ENCODE measurements at places on chromosomes 16 and 17.

DNA sequence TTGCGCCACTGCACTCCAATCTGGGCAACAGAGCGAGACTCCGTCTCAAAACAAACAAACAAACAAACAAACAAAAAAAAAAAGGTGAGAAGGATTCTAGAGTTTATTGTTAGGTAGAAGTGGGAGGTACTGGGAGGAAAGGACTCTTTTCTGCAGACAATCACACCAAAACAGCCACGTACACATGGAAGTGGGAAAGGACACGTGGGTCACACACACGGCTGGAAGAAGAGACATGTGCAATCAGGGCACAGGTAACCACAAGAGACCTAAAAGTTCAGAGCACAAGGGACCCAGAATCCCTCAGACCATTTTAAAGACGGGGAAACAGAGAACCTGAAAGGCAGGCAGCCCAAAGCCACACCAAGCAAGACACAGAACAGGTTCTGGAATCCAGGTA, 20.5 kb downstream of the XYLT1 start:
- no peak for DNase-seq

DNA sequence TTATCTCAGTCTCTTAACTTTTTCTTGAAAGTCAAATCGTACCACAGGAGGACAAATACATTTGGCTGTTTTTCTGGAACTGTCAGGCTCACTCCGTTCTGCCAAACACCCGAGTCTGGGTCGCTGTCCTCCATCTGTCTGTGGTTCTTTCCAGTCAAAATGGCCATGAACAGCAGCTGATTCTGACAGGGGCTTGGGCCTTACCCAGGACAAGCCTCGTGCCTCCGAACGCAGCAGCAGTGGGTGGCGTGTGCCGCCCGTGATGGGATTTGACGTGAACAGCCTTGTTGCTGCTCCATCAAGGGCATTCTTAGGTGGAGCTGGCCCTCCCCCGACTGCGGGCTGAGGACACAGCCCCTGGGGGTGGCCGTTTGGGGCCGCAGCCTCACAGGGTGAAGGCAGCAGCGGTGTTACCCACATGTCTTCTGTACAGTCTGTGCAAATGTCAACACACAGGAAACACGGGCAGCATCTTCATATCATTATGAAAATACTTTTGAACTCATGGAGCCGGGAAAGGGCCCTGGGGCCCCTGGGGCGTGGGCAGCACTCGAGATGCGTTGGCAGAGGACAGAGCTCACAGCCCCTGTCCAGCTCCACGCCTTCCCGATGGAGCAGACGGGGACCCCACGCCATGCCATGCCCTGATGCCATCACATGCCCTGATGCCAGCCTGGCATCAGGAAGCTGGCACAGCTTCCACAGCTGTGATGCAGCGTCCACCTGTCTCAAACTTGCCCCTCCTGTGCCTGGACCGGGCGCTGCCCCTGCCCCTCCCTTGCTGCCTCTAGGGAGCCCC, 8.6 kb upstream of the ACSF3 start:
- no peak for DNase-seq

DNA sequence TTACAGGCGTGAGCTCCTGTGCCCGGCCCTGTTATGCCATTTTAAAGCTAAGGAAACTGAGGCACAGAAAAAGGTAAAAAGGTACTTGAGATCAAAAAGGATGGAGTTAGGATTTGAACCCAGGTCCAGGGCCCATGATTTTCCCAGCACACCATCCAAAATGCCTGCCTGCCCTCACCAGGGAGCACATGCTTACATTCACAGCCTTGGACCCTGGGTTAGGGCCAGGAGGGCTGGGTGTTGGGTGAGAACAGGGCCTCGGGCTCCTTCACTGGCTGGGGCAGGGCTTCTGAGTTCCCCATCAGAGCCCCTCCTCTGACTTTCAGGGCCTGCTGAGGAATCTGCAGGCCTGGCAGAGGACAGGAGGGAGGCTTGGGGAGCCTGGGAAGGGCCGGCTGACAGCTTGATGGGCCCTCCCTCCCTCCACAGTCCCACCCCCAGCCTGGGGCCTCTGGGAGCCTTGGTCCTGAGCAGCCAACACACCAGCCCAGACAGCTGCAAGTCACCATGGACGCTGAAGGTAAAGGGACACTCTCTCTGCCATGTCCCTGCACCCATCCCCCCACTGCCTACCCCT, at the start of gene QPRT:
QPRT (plus strand) TSS at position 490 of the 577 bp plus-strand sequence; CDS start at position 508, 18 bp downstream.
- no peak for DNase-seq

GRCh38 chr17:27622986-27623385, 8.0 kb upstream of the LGALS9 start:
- no peak for DNase-seq

GRCh38 chr16:578870-579405, 9.2 kb downstream of the PIGQ start:
- DNase-seq: peak; percentile 36

- no peak for DNase-seq
These were observed 149.6 kb upstream of the GNAO1 start for GRCh38 chr16:56041556-56042140.

DNA sequence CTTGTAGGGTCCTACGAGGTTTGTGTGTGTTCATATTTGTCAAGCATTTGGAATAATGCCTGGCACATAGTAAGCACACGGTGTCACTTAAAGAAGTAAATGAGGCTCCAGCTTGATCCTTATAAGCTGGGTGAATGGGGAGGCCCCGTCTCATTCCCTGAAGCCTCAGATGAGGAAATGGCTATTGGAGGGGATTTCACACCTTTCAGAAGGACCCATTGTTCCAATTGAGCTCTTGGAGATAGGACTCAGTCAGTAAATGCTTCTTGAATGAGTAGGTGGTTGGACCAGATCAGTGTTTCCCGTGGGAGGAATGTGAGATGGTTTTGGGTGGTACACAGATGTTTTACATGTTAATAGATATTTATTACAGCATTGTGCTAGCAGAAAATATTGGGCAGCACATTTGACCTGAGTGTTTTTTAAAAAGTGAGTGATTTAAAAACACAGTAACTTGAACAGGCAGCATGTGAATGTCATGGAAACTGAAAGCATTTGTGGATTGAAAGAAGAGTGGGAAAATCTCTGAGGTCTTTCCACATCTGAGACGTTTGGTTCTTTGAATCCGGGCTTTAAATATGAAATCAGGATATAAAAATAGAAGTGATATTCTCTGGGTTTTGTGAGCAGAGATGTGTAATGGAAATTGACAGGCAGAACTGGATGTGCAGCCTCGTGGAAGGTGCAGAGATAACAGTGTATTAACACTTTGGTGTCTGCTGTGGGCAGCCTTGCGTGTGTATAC, 36.4 kb upstream of the ARHGAP17 start:
- DNase-seq: no peak

DNA sequence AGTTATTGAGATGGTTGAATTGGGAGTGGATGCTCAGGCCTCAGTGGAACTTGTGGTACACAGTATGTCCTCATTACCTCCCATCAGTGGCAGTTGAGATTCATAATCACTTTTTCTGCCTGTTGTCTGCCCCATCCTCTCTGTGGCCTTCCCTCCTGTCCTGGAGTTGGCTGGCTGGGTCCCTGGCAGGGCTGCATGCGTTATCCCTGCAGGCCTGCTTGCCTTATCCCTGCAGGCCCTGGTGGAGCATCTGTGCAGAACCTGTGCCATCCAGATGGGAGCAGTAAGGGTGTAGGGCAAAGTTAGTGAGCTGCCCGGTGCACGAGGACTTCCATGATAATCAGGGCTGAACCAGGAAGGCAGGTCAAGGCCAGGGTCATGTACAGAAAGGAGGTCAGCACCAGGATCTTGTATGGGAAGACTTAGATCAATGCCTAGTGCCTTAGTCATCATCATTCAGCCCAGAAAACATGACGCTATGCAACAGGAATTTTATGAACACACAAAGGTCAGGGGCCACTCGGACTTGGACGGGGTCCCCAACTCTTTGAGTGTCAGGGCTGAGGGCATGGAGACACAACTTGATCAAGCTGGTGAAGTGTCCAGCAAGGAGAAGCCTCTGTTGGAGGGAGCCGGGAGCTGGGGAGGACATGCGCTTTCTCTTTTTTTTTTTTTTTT, 47.2 kb downstream of the ABCC1 start:
- no peak for DNase-seq

DNA sequence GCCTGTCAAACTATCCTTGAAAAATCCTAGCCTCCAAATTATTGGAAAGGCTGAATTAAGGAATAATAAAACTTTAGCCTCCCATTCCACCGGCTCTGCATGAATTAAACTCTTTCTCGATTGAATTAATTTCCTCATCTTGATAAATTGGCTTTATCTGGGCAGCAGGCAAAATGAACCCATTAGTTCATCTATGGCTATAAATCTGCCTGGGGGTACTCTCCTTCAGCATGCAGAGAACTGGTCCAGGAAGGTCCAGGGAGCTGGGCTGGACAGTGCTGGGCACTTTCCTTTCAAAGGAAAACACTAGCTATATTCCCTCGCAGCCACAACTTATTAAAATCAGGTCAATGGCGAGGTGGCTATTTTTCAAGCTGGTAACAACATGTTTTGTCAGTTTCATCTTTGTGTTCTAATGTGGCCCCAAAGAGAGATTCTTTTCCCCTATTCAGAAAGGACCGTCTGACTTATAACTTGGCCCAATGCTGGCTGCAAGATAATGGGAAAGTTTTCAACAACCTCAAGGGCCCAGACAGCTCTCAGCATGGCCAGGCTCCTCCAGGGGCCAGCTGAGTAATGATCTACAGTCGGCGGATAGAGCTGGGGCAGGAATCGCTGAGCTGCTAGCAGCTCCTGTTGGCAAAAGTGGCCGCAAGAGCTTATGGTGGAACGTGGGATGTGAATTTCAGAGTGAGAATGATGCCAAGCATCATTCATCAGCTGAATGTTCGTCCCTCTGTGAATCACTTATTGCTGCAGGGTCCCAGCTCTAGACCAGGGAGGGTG, 326.9 kb downstream of the SLC39A11 start:
- DNase-seq: no peak

GRCh38 chr16:5619304-5619703, 521.7 kb upstream of the EEF2KMT start:
- DNase-seq: no peak

DNA sequence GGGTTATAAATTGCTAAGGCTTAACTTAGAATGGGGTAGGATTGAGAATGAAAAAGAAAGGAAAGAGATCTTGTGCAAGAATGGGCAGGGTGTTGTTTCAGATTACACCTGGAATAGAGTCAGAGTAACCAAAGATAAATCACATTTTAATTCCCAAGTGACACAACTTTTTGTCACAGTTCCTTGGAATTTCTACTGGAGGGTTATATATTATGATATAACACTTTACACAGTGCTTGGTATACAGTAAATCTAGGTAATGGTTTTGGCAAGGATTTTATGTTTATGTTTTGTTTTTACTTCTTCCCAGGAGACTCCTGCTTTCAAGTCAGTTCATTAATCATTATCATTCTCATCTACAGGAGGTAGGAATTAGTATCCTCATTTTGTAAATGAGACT, 115.7 kb upstream of the KCNJ16 start:
- no peak for DNase-seq

DNA sequence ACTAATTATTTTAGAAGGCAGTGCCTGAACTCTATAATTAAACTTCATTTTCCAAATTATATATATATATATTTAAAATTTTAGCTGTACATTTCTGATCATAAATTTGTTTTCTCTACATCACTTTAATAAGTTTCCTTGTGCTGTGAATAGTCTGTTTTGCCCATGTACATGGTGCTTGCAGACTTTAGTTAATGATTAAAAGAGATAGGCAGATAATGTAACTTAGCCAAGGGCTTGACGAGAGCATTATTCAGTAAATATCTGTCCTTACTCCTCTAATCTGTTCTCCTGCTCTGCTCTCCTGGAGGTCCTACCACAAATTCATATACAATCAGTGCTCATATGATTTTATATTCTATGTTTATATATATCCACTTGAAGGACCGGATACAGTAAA, 595.2 kb upstream of the KIF2B start:
- DNase-seq: no peak

DNA sequence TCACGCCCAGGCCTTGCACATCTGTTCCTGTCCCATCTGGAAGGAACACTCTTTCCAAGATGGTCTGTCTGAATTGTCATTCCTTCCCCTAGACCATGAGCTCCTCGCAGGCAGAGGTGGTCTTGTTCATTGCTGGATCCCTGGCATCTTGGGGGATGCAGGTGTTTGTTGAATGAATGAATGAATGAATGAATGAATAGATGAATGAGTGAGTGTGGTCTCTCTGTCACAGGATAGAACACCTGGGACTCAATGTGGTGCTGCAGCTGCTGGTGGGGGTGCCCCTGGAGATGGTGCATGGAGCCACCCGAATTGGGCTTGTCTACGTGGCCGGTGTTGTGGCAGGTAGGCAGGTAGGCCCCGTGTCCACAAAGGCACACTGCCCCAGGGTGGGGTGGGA, 32.2 kb downstream of the RHBDL3 start:
- no peak for DNase-seq

- no peak for DNase-seq
These were observed at the start of gene NECAB2 for GRCh38 chr16:83967838-83968305. Gene NECAB2, plus strand, starts transcription at chr16:83968244. Its CDS starts 405 bp downstream, at chr16:83968649.

- DNase-seq: peak; percentile 78
These were observed 37.3 kb downstream of the SMG6 start for GRCh38 chr17:2266045-2266864.

GRCh38 chr16:14493791-14494190, 136.3 kb downstream of the PARN start:
- no peak for DNase-seq

DNA sequence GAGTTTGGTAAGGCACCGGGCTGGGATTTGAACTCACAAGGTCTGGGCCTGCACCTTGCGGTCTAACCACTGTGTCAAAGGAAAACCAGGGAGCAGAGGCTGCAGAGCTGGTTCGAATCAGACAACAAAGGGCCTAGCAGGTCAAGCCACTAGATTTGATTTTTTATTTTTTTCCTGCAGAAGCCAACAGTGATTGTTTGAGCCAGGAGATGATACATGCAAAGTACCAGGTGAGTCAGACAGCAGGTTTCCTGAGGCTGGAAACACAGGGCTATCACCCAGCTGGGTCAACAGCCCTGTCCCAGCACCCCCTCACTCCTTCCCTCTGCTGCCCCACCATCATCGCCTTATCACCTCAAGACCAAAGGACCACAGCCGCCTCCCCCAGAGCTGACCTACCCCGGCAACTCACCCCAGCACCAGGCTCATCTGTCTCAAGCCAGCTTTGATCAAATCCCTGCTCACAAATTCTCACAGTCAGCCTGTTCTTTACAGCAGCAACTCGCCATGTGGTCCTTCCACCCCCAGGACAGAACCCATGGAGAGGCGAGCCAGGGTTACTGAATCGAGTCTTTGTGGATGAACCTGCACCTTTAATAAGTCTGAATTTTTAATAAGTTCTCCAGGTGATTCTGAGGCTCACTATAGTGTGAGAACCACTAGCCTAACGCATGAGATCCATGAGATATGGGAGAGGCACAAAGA, 13.0 kb upstream of the KRT19 start:
- no peak for DNase-seq

DNA sequence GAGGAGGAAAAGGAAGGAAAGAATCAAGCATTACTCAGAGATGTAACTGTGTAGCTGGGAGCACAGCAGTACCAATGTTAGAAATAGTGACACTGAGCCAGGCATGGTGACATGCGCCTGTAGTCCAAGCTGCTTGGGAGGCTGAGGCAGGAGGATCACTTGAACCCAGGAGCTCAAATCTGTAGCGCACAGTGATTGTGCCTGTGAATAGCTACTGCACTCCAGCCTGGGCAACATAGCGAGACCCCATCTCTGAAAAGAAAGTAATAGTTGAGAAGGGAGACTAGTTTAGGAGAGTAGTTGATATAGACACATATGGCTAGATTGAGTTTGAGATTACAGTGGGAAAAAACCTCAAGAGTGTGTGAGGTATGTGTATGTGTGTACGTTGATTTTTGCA, 17.8 kb downstream of the MAP3K3 start:
- no peak for DNase-seq
